Activated CD4-positive, alpha-beta T cell treated with anti-CD3 and anti-CD28 coated beads for 1 hour (primary cell): ENCODE measurements at places on chromosomes 4 and X.

DNA sequence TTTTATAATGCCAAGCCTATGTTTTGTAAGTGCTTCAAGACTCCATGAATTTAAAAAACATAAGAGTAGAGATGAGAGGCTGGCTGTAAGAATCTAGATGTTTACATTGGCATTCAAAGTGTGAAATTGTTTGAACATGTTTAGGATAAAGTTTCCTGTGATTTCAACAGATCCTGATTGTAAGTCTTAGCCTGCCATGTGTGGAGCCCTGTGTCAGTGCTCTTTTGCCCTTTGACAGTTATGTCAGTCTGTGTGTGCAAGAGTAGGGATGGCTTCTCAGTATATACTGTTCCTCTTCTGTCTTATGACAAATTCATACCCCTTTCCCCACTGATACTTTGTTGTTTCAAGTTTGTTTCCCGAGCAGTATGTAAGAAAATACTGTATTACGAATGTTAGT lies 68.2 kb downstream of the USP9X start:
- DNase-seq, result no peak

GRCh38 chr4:46073778-46074177 lies 50.1 kb downstream of the GABRG1 start:
- no peak for DNase-seq

DNA sequence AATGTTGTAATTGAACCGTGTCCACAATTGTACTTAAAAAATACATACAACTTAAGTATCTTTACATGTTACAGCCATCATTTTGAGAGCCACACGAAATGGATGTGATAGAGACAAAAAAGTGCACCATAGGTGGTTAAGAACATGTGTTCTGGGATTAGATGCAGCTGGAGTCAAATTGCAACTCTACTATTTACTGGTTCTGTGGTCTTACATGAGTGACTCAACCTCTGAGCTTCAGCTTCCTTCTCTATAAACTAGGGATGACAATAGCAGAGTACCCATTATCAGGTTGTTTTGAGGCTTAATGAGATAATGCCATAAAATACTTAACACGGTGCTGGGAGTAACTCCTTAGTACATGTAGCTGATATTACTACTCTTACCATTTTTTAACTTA lies 130.4 kb downstream of the IDS start:
- DNase-seq, result no peak

DNA sequence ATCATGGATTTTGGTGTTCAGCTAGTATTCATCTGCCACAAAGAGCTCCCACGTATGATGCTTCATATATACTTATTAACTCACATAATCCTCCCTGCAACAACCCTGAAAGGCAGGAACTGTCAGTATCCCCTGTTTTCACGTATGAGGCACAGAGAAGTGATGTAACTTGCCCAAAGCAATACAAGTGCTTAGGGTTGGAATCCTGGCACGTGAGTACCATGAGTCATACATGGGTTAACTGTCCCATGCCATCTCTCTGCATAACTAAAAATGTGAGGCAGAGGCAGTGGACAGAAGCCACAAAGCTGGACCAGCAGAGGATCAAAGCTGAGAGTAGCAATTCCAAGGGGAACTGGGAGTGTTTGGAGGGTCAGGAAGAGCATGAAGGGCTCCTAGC lies 35.7 kb upstream of the EGFL6 start:
- no peak for DNase-seq

DNA sequence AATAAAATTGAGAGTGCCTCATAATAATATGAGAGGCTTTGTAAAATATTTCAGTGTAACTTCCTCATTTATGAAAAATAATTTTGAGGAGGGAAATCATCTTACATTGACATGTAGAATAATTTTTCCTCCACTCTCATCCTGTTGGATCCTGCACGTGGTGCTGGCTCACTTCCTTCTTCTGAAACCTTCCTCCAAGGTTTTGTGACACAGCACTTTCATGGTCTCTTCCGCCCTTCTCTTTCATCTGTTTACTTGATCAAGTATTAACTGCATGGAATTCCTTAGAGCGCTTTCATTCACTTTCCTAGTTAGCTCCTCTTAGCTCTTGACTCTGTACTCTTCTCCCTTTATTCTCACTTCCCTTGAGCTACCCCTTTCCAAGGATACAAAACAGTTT lies 246.5 kb downstream of the RAPGEF2 start:
- DNase-seq, result no peak

- no peak for DNase-seq
These were observed 181.7 kb upstream of the AGTR2 start for GRCh38 chrX:115988825-115989224.

DNA sequence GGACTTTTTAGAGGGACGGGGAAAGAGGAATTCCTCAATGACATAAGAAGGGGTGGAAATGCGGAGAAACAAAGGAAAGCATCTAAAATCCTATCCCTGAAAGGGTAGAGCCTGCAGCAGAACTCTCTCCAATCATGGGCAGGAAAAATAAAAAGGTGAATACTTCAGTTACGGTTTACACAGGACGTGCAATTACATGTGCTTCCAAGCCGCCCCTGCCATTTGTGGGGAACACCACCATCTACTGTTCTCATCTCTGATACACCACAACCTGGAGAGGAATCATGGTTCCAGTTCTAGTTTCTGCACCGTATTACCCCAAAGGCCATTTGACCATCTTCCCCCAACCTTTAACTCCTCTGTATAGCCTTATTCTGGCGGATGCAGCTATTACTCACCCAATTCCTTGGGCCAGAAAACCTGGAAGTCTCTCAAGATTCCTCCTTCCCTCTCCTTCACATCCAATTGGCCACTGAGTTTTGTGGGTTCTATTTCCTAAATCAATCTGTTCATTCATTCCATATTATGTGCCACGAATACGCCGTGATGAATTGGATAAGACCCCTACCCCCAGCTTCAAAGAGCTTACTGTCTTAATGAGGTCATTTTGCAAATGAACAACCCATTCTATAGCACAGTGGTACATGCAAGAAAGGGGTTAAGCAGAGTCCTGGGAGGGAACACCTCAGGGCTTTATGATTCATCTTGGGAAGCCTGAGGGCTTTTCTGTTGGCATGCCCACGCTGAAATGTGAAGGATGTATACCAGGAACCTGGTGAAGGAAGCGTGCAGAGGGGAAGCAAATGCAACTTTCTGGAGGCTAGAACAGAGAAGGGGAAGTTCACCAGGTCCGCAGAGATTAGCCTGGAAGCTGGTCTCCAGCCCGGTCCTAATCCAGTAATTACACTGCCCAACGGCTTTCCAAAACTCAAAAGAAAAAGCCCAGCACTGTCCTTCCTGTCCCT lies 1.4 kb upstream of the MSL3 start:
- DNase-seq, result no peak

- no peak for DNase-seq
These were observed 67.4 kb upstream of the PCDH18 start for GRCh38 chr4:137599734-137600133.

DNA sequence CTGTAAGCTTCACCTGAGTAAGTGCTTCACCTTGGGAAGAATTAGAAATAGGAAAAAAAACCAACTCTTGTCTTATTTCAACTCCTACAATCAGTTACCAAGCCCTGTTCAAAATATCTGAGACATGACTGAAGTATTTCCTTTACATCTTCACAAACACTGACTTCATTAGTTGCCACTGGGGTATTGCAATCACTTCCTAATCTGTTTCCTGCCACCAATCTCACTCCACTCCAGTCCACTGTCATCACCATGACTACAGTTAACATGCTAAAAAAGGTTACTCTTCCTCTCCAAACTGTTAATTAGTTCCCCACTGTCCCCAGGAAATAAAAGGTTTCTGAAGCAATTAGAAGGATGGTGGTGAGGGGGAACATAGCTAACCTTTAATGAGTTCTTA lies 3.3 kb upstream of the SUPT20HL1 start:
- no peak for DNase-seq

- DNase-seq, result no peak
These were observed 195.0 kb upstream of the GATB start for GRCh38 chr4:151955721-151956380.

GRCh38 chr4:40976343-40976742 lies 226.6 kb downstream of the NSUN7 start:
- no peak for DNase-seq

DNA sequence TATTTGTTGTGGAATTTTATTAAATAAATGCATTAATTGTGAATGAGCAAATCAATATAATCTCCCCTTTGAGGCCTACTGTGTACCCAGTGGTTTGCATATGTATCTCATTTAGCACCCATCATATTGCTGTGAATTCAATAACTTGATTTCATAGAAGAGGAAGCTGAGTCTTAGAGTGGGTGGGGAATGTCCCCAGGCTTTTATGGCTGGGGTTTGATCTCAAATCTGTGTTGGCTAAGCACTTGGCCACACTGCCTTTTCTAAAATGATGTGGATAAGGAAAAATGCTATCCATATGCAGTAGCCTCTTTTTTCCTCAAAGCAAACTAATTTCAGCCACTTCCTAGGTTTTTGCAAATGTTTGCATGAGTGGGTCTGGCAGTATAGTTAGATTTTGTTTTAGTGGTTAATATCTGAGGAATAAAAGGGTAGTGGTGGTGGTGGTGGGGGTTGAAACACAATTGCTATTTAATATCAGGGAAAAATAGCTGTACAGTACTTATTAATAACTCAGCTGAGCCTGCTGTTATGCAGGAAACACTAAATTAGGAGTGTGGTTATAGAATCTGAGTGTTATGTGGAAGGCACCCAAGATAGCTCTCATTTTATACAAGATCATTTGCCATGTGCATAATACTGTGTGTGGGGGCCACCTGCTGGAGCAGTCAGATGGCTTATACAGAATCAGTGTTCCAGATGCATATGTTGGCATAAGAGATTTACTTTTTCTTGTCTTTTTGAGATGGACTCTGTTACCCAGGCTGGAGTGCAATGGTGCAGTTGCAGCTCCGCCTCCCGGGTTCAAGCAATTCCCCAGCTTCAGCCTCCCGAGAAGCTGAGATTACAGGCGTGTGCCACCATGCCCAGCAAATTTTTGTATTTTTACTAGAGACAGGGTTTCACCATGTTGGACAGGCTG lies 108.0 kb downstream of the TMEM131L start:
- peak; percentile 46 for DNase-seq

- DNase-seq, result no peak
These were observed 25.5 kb upstream of the FGF5 start for GRCh38 chr4:80240976-80241375.

GRCh38 chrX:10230222-10230621 lies 73.4 kb downstream of the CLCN4 start:
- no peak for DNase-seq

GRCh38 chrX:19172741-19173140 lies 50.5 kb upstream of the ADGRG2 start:
- no peak for DNase-seq

GRCh38 chrX:9770319-9770718 lies 4.7 kb upstream of the GPR143 start:
- DNase-seq, result no peak

- no peak for DNase-seq
These were observed 118.4 kb upstream of the TLL1 start for GRCh38 chr4:165754664-165755063.

DNA sequence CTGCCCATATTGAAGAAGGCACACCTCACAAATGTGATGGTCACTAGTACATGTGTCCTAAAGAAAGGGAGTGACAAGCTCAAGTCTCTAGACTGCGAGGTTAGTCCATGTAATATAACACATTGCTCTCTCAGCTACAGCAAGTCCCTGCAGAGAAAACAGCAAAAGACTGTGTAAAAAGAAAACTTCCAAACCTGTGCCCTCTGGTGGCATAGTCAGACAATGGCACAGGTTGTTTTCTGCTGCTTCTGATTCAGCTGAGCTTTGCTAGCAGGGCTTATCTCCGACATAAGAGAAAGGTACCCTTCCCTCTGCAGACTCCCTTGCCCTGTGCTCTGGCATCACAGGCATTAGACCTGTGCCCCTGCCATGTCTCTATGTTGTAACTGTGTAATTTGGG lies 1.4 kb upstream of the SERPINA7 start:
- no peak for DNase-seq

GRCh38 chrX:46686003-46686645 lies 72.8 kb downstream of the SLC9A7 start:
- no peak for DNase-seq

- DNase-seq, result no peak
These were observed 20.1 kb upstream of the ARAF start for GRCh38 chrX:47540754-47541538.

DNA sequence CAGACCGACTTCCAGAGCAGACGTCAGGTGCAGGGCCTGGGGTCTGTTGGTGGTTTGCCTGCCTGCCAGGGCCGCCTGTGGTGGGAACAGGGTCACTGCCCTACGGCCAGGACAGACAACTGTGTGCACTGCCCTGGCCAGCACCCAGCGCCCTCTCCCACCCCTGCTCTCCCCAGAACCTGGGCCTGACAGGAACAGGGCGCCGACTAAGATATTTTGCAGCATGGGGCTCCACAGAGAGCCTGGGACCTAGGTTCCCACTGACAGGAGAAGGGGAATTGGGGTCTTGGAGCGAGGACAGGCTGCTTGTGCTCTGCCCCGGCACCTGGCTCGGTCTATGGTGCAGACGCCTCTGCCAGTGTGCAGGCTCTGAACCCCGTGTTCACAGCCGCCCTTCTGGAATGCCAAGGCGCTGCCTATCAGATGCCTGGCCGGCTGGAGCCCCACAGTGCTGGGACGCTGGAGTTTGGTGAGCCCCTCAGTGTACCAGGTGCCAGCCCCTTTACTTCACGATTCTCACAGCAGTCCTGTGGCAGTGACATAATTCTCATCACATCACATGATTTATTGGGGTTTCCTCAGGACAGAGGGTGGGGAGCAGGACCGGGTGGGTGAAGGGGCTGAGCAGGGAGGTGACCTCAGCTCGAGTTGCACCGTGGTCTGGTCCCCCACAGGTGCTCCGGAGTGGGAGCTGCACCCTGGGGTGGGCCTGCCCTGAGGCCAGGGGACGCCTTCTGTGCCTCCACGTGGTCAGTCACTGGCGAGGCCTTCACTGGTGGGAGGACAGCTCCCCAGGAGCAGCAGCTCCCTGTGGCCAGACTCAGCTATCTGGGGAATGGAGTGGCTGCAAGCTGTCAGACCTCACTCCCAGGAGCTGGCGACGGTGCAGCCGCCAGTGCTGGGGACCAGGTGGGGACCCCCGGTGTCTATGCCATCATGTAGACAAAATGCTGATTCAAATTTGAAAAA lies 113.8 kb upstream of the LRPAP1 start:
- DNase-seq, result no peak

DNA sequence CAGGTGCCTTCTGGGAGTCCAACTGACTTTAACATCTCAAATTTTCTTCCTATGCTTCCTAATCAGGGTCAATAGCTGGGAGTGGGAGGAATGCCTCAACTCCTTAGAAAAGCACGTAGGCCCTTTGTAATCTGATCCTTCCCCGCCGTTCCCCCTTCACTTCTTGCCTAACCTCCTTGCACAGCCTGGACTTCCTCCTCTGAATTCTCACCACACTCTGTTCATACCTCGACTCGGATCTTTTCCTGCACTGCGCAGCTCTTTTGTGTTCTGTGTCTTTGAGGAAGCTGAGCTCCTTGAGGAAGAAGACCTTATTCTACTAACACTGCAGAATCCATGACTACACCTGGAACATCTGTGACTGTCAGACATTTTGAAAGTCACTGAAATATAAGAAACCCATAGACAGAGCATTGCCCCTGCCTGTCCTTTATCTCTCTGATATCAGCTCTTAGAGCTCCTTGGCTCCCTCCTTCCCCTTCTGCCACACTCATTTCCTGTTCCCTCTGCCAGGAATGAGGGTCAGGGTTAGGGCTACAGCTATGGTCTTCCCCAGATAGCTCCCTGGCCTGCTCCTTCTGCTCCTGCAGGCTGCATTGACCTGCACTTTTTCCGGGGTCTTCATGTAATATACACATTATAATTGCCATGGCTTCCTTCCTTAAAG lies 140.2 kb upstream of the LDB2 start:
- no peak for DNase-seq
